ENCODE measurements at places on chromosomes 13 and 19. TPM values are rescaled to one million over a fixed set of nuclear protein-coding genes. Genes with fewer than 3 reads are reported as not detected.

Gene MBNL2
- total RNA-seq, result 13.2 TPM

Gene CCDC124
- 119 TPM for total RNA-seq

Gene ATP1A3
- 4.5 TPM for total RNA-seq

Gene CEACAM16
- total RNA-seq, result 0.08 TPM

Gene TMEM238
- 10.5 TPM for total RNA-seq

Gene SLC25A23
- total RNA-seq, result 18.9 TPM

Gene ZNF729
- not detected for total RNA-seq

Gene SIGLECL1
- not detected for total RNA-seq

Gene GIPC3
- total RNA-seq, result 0.25 TPM

Gene DCT
- not detected for total RNA-seq

Gene CRB3
- total RNA-seq, result 4.0 TPM

Gene TCF3
- total RNA-seq, result 67.3 TPM

Gene NLRP4
- total RNA-seq, result not detected

Gene CCDC70
- total RNA-seq, result not detected

Gene ERICH6B
- total RNA-seq, result not detected

Gene TLE6
- total RNA-seq, result 4.4 TPM

Gene KCNC3
- total RNA-seq, result 1.4 TPM

Gene ZNF628
- total RNA-seq, result 7.9 TPM

Gene LCP1
- total RNA-seq, result 0.25 TPM

Gene PODNL1
- total RNA-seq, result 1.3 TPM
